Eye (tissue), 1 donor: ENCODE measurements at places on chromosomes 2 and 18.

- no peak for DNase-seq
Observed at GRCh38 chr18:77366067-77366719, 116.5 kb downstream of the GALR1 start.

DNA sequence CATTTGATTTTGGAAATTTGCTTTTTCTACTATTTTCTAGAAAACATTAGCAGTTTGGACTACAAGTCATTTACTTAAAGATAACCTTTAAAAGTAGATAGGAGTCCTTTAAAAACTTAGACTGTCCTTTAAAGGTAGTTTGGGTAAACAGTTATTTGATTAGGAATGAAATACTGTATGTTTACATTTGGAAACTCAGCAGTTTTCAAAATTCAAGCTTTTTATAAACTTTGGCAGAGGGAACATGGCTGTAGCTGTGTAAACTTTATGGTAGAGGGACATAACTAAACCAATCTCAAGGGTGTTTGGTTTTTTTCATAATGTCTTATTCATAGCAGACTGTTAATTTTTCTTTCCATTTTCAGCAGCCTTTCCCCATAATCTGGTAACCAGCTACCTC is 90.7 kb downstream of the SMCHD1 start:
- no peak for DNase-seq

DNA sequence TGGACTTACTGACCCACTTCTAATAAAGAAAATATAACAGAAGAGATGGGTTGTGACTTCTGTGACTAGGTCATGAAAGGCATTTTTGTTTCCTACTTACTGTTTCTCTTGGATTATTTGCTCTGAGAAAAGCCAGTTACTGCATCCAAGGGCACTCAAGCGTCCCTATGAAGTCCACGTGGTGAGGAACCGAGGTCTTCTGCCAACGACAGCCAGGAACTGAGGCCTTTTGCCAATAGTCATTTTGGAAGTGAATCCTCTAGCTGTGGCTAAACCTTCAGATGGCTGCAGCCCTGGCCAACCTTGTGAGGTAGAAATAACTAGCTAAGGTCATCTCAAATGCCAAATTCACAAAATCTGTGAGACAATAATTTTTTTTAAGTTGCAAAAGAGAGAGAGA is 449.8 kb upstream of the RGPD4 start:
- no peak for DNase-seq

GRCh38 chr2:165508927-165509326 is 39.4 kb downstream of the CSRNP3 start:
- no peak for DNase-seq

DNA sequence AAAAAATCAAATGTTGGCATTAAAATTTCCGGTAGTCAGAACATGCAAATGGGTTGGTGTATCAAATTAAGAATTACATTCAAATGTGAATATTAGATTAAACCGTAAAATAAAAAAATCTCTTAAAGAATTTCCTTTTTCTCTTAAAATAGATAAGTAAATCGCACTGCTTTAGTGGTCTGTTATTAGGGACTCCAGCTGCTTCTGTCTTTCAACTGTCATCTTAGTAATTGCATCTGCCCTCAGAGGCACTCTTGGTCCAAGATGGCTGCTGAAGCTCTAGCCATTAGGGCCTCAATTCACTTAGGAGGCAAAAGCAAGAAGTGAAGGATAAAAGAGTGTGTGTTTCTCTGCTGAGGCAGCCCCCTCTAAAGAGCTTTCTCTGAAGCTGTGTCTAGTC is 132.4 kb downstream of the MGAT5 start:
- no peak for DNase-seq

GRCh38 chr18:6056171-6056910 is 161.0 kb upstream of the TMEM200C start:
- peak; percentile 36 for DNase-seq

DNA sequence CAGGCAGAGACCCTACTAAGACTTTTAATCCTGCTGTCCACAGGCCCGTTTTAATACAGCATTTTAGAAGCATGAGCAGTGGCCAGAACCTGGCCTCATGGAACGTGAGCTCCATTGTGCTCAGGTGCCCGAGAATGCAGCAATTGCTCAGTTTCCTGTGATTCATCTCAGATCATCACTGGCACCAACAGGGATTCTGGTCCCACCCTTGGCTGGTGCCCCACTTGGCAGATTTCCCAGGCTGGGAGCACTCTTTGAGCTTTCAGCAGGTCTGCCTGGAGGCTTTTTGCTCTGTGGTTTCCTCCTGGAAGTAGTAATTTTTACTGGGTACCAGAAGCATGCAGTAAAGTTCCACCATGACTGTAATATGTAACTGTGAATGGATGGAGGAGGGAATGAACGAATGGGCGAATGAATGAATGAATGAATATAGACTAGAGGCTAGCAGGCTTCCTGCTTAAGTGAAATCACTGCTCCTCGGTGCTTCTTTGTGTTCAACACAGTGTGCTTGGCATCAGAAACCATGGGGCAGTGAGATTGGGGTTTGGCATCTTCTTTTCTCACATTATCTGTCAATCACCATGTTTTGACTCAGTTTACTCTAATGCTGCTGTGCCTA is 312.9 kb downstream of the PRKCE start:
- peak; percentile 27 for DNase-seq

GRCh38 chr2:120586507-120587278 is 149.0 kb upstream of the GLI2 start:
- DNase-seq, result peak; percentile 76

GRCh38 chr2:231909631-231910030 is 16.6 kb downstream of the NPPC start:
- no peak for DNase-seq

- DNase-seq, result peak; percentile 40
Observed at GRCh38 chr2:11865805-11866204, 119.4 kb downstream of the LPIN1 start.

DNA sequence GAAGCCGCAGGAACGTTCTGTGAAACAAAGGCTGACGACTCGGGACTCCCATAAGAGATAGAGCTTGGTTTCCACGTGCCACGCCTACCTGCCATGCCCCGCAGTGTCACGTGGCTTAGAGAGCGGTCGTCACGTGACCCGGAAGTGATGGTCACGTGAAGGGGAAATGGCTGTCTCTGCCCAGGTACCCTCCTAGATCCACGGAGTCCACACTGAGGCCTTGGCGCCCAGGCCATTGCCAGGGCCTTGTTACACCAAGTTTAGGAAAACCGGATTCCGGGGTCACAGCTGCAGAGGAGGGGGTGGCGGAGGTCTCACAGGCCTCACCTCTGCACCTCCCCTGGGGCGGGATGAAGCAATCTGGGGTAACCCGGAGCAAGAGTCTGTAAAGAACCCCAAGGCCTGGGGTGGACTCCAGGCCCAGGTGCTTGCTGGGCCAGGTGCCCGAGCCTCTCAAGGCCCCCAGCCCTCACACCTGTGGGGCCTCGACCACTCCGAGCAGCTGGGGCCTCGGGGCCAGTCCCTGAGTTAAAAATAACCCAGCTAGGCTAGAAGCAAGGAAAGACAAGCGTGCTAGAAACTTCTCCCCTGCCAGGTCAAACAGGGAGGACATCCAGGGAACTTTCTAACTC is 113.5 kb upstream of the ZNF236 start:
- no peak for DNase-seq

DNA sequence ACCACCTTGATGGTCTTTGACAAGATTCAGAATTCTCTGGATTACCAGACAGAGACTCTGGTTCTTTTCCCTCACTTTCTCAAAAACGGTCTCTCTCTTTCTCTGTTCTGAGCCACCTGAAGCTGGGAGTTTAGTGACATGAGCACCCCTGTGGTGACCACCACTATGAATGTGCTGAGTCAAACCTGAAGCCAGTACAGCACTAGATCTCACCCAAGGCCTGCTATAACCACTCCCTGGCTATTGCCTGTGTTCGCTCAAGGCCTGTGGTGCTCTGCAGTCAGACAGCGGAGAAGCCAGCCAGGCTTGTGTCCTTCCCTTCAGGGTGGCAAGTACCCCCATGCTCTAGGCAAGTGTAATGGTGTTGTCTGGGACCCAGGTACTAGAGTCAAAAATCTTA is 828.9 kb upstream of the NXPH2 start:
- DNase-seq, result no peak
